ENCODE measurements at places on chromosomes 11 and 22.

GRCh38 chr11:117902001-117902845 lies 25.8 kb upstream of the FXYD6 start:
- DNase-seq = no peak

- no peak for DNase-seq
Measured at GRCh38 chr11:95322539-95322938, 91.5 kb upstream of the SESN3 start.

GRCh38 chr11:121439337-121439736 lies 12.8 kb upstream of the SORL1 start:
- DNase-seq = no peak

DNA sequence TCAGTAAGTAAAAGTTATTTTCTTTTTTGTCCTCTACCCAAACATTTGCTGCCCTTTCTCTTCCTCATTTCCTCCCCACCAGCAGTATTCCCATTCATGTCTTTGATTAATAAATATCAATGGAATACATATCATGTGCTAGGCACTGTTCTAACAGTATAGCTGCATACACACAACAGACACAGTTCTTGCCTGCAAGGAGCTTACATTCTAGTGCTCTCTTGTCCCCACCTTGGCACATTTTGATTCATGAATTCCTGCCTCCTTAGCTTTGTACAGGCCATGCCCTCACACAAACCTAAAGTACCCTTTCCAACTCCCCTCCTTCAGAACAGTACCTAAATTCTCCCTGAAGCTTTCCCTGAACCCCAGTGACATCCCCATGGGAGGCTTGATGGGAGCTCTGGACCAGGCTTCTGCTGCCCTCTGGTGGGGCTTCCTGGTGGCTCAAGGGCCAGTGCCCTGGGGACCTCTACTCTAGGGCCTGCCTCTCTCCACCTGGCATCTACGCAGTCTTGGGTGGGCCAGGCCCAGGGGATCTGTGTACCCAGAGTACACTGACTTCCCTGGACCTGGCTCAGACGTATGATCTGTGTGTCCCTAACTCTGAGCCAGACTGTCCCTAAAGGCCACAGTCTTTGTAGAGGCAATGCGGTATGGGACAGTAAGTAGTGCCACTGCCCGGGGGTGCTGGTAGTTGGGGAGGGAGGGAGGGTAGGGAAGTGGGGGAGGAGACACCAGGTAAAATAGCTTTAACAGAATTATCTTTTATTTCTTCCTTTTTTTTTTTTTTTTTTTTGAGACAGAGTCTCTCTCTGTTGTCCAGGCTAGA lies 14.1 kb downstream of the RPS13 start:
- no peak for DNase-seq

GRCh38 chr22:48947636-48948035 lies 880.0 kb downstream of the BRD1 start:
- no peak for DNase-seq

DNA sequence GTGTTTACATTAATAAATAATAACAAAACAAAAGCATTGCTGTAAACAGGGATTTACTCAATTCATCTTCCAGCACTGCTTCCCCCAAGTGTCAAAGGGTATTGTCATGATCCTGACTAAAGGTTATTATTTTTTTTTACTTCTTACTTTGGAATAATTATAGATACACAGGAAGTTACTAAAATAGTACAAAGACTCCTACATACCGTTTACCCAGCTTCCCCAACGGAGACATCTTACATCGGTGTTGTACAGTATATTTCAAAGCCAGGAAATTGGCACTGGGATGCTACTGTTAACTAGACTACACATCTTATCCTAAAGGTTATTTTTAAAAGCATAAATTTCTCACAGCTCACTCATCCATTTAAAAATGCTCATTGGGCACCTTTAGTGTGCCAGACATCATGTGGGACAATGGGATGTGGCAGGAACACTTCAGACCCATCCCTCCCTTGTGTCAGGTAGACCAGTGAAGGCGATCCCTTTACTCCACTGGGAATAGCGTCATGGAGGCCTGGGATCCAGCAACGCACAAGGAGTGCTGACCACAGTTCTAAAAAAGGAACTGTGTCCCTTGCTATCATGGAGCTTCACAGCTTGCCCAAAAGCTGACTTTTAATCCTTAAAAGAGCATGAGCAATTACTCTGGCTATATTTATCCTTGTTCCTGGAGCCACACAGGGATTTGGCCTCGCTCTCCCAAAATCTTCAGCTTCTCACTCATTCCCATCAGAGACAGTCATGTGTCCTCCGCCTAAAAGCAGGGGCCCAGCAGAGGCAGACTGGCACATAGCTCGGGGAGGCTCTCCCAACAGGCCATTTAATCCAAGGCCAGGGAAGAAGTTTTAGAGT lies 3.1 kb upstream of the IRAG1 start:
- DNase-seq = no peak

DNA sequence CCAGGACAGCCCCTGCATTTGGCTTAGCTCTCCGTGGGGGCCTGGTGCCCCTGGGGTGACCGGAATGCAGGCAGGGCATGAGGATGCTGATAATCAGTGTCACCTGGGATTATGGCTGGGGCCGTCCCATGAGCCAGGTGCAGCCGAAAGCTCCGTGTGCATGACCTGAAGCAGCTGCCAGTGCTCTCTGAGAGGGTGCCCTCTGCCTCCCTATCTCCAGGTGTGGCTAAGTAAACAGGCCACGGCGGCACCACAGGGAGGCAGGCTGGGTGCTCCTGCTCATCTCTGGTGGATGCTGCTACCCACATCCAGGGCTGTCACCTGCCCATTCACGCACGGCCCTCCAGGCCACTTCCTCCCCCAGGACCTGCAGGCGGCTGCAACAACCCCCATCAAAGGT lies 29.8 kb downstream of the DUSP8 start:
- no peak for DNase-seq

- DNase-seq = no peak
Measured at GRCh38 chr22:45845076-45845487, 131.9 kb downstream of the WNT7B start.

DNA sequence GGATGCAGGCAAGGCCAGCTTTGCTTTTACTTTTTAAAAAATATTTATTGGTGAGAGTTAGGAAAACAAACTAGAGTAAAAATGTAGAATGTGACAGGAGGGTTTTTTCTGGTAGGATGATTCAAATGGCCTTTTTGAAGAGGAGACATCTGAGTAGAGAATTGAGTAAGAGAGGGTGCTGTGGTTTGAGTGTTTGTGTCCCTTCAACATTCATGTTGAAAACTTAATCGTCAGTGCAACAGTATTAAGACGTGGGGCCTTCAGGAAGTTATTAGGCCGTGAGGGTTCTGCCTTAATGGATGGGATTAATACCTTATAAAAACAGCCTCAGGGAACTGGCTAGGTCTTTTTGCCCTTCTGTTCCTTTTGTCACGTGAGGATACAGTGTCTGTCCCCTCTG lies 288.8 kb upstream of the C11orf87 start:
- no peak for DNase-seq

GRCh38 chr11:48054994-48055291 lies 74.6 kb downstream of the PTPRJ start:
- no peak for DNase-seq

DNA sequence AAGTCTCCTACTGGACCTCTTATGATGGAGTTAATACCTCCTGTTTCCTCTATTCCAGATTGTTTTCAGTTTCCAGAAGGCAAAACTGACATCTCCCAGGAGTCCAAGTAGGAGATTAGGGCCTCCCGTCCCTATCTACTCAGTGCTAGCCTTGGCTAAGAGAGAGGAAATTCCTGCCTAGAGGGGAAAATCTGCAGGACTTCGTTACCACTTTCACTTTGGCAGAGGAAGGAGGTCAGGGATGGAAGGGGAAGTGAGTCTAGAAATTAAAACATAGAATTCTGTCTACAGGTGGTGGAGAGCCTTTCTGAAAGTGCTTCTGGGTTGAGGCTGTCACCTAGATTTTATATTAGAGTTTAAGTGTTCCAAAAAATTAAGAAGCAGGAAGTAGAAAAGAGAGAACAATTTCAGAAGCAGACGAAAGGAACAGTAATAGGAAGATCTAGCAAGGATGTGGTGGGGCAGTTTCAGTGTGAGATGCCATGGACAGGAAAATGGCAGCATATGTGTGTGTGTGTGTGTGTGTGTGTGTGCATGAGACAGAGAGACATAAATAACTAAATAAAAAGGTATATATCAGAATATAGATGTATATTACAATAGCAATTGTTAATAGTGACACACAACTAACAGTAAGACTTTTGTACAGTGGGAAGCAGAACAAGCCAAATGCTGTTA lies 2.4 kb upstream of the TRIM68 start:
- DNase-seq = no peak

GRCh38 chr22:27997538-27997937 lies 78.5 kb upstream of the PITPNB start:
- no peak for DNase-seq

DNA sequence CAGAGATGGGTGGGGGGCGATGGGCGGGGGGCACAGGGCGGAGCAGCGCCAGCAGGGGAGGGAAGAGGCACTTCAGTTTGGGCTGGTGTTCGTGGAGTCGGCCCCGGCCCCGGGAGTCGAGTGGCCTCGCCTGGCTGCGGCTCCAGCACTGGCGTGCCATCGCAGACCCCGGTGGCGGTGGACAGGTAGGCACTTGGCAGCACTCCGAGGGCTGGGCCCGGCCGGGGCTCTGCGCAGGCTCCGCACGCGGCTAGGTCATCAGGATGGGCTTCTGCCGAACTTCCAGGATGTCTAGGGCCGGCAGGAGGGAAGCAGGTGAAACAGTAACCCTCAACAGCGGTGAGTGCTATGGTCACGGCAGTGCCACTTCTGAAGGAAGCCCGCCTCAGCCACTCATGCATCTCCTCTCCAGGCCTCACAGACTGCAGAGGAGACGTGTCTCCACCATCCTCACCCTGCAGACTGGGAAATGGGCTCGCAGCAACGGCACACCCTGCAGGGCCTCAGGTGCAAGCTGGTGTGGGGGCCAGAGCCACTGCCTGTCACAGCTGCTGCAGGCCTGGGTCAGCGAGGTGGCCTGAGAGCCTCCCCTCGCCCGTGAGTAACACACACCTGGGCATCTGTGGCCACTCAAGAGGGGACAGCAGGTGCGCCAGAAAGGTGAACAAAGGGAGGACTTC lies 33.3 kb downstream of the NUP50 start:
- DNase-seq = no peak

- DNase-seq = no peak
Measured at GRCh38 chr22:19619144-19620009, 94.9 kb upstream of the SEPTIN5 start.

DNA sequence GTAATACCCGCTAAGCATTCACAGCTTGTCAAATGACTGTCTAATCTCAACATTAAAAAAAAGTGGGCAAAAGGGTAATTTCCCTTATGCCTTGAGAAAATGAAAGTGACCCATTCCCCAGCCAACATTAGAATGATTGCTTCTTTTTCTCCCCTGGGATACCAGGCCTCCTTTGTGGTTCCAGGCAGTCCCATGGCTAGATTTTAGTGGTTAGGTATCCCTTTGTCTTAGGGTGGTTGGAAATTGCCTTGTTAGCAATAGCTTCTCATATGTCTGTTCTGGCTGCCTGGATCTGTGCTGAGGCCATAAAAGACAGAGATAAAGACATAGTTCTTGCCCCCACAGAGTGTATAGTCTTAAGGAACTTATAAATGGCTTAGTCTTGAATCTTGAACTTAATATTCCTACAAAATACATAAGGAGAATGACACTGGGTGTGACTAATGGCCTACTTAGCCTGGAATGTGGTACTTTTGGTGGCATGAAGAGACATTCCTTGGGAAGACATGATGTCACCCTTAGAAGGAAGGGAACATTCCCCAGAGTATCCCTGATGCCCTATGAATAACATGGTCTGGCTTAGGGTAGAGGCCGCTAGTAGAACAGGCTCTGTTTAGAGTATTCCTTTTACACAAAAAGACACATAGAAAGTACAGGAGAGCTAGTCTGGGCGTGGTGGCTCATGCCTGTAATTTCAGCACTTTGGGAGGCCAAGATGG lies 90.3 kb downstream of the ZBTB16 start:
- no peak for DNase-seq

DNA sequence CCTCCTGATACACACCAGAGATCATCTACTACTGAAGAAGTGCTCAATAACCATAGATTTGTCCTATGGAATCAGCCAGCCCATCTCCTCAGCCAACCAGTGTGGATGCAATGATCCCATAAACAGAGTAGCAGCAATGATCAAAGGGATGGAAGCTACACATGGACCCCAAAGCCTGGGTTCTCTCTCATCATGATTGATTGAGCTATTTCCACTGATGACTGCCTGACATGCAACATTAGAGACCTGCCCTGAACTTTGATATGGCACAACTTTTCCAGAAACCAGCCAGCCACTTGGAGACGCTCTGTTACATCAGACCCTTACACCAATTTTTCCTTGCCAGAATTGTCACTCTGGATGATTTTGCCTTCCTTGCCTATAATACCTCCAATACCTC lies 471.6 kb downstream of the BUD13 start:
- no peak for DNase-seq

GRCh38 chr11:6268820-6269219 lies 9.2 kb downstream of the CCKBR start:
- DNase-seq = no peak

DNA sequence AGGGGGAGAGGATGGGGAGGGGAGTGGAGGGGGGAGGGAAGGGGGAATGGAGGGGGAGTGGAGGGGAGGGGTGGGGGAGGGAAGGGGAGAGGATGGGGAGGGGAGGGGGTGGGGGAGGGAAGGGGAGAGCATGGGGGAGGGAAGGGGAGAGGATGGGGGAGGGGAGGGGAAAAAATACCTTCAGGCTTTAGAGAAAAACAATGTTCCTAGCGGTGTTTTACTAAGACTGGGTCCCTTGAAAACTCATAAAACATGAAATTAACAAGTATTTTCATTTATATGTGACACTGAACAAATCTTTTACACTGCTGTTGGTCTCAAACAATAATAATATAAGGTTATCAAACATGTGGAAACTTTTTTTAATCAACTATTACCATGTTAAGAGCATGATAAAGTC lies 42.4 kb downstream of the RSF1 start:
- no peak for DNase-seq

DNA sequence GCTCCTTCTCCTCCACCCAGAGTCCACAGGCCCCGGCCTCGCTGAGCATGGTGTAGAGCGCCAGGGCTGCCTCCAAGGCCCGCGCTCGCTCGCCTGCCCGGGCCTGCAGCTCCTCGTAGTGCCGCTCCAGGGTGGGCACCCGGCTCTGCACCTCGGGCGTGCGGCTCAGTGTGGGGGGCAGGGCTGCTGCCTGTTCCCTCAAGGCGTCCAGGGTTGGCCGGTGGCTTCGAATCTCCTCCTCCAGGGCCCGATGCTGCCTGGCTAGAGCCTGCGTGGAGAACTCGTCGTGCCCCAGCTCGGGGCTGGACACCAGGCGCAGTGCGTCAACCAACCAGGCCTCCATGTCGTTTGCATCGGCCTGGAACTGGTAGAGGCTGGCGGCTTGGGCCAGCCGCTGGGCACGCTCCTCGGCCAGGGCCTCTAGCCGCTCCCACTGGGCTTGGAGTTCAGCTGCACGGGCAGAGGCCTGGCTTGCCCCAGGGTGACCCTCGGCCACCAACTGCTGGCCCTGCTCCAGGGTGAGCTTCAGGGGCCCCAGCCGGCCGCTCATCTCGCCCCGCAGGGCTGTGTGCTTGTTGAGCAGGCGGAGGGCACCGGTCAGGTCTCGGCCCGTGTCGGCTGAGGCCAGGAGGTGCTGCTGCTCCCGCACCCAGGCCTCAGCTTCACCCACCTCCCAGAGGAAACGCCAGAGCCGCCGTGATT lies 24.2 kb downstream of the SPTBN2 start:
- no peak for DNase-seq

All from HFF-Myc (cell line).